NCI-H1048 (cell line): ENCODE measurements at places on chromosomes 2 and 18.
A peak's percentile ranks its signal among the peaks of the same experiment; 100 is the strongest.

- DNase-seq: no peak
These were observed 25.8 kb downstream of the NYAP2 start for GRCh38 chr2:225425284-225425683.

DNA sequence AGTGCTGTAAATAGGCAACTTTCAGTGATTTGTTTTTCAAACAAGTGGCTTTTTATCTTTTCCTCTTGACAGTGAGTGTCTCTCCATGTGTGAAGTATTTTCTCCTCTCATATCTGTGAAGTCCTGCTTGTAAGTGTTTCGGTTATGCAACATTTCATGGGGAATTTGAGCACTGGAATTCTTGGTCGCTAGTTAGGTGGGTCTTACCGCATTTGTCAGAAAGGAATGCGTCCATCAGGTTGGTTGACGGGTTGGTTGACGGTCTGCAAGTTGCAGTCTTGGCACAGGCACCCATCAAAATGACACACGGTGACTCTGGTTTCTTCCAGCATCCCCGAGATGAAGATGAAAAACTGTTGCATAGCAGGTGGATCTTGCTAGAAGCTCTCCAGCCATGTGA lies 109.8 kb downstream of the AGAP1 start:
- no peak for DNase-seq

DNA sequence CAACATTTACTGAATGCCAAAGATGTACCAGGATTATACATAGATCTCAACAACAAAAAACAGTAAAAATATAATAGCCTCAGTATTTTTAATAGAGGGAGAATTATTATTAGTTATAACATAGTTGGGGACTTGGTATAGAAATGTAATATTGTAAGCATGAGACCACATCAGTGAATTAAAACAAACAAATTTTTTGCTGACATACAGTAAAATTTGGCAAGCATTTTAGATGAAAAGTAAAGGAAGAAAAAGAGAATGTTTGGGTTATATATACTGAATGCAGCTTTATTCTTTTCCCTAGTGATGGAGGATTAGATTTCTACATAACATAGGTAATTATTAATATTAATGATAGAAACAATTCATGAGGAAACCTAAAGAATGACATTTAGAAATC lies 10.9 kb downstream of the CPS1 start:
- DNase-seq: no peak

- DNase-seq: no peak
These were observed 216.0 kb downstream of the RAD51AP2 start for GRCh38 chr2:17302281-17302680.

DNA sequence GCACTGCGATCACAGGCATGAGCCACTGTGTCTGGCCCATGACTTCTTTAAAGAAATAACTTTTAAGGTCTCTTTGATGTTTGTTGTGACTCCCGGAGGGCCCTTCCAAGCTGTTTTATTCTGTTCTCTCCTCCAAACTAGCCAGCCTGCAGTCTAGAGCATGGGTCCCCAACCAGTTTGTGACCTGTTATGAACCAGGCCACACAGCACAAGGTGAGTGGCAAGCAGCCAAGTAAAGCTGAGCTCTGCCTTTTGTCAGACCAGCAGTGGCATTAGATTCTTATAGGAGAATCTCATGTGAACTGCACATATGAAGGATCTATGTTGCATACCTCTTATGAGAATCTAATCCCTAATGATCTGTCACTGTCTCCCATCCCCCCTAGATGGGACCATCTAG lies 223.9 kb upstream of the RGPD4 start:
- DNase-seq: no peak

DNA sequence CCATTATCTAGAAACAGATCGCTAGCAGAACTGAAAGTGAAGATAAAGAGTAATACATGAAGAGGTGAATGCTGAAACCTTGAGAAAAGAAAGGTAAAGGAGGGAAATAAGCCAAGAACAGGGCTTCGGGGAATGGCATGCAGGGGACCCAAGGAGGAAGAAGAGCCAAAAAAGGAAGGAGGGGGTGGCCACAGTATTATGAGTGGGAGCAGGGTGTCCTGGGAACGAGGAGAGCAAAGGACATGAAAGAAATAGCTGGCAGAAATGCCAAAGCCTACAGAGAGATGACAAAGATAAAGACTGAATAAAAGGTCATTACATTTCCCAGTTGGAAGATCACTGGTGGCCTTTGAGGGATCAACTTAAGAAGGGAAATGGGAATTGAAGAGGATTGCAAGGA lies 82.9 kb downstream of the ACTR3 start:
- DNase-seq: no peak

- no peak for DNase-seq
These were observed 27.8 kb downstream of the CRACDL start for GRCh38 chr2:98907966-98908905.

GRCh38 chr2:164015328-164016123 lies 279.7 kb upstream of the FIGN start:
- no peak for DNase-seq

GRCh38 chr18:27616324-27616723 lies 431.2 kb upstream of the CHST9 start:
- no peak for DNase-seq

DNA sequence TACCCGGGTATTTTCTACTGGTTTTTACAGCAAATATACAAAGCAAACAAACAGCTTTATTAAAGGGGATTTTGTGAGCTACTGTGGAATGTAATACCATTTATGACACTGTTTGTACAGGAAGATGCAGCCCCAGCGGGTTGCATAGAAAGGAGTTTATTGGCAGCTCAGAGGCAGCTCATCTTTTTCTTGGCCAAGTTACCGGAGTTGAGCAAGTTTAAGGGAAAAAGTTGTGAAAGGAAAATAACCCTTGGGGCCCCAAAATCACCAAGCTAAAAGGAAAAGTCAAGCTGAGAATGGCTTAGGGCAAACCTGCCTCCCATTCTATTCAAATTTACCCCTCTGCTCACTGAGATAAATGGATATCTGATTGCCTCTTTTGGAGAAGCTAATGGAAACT lies 60.8 kb downstream of the MOB4 start:
- DNase-seq: no peak

DNA sequence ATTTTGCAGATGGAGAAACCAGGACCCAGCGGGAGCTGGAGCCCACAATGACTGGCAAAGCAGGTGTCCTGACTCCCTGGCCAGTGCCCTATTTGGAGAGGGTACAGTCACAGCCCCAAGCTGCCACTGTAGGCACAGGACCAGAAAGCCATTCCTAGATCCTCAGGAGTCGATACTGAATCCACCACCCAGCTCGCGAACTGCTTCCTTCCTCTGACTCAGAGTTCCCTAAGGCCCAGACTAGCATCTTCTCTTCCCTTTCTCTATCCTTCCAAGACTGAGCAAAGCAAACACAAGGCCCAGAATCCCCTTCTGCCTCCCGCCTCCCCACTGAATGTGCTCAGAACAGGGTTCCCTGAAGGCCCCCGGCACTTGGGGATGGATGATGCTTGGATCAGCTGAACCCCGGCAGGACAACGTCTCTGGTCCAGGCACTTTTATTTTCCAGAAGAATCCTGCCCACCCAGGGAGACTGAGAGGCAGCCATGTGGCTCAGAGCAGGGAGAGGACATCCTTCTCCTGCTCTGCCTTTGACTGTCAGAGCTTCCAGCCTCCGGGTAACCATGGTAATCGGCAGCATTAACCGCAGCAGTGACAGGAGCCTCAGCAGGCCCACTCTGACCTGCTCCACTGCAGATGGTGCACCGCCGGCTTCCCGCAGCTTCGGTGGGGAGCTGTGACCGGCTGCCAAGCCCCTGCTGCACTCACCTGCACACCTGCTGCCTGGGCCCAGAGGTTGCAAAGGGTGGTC lies 34.8 kb upstream of the KLHL29 start:
- DNase-seq: no peak

DNA sequence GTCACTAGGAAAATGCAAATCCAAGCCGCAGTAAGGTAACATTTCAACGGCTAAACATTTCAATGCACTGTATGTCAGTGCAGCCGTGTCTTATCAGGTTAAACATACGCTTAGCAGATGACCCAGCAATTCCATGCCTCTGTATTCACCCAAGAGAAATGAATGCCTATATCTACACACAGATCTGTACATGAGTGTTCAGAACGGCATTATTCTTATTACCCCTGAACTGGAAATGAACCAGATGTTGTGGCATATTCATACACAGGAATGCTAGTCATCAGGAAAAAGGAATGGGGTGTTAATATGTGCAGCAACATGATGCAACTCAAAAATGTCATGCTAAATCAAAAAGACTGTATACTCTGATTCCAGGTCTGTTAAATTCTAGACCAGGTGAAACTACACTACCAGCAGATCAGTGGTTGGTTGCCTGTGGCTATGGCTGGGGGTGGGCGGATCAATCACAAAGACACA lies 80.4 kb upstream of the RPL31 start:
- DNase-seq: no peak

GRCh38 chr2:61726456-61727209 lies 127.2 kb downstream of the FAM161A start:
- no peak for DNase-seq

DNA sequence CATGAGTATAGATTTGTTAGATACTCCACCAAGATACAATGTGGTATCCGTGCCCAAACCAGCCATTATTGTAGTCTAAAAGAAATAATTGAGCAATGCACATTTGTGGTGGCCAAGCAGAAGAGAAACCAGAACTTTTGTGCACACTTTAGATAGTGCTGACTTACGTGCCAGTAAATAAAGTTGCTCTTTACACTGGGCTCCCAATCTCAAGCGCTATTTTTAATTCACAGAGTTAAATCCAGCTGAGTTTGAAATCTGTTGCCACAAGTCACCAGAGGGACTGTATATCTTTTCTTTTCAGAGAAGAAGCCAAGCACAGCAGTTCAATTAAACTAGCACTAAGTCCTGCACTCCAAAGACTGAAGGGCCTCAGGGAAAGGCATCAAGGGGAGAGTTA lies 680.4 kb downstream of the TDRD15 start:
- DNase-seq: no peak

DNA sequence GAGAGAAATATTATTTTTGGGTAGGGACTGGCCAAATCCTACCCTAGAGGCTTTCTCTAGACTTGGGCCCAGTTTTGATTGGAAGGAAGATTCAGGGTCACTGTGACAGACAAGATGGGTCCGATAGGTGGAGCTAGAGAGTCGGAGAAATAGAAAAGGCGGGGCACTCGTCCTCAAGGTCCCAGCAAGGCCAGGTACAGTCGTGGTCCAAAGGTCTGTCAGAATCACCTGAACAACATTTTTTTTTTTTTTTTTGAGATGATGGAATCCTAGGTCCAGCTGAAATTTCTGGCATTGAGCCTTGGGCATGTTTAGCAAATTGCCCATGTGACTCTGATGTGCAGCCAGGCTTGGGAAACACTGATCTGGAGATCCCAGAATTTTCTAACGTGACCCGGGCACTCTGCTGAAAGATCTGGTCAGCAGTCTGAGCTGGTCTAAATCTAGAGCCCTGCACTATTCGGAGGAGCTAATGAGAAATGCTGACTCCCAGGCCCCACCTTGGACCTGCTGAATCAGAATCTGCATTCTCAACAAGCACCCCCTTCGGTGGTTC lies 23.0 kb upstream of the NTSR2 start:
- peak; percentile 42 for DNase-seq

- DNase-seq: no peak
These were observed 8.1 kb downstream of the VIT start for GRCh38 chr2:36704475-36705150.

GRCh38 chr2:160394153-160394552 lies 99.5 kb downstream of the RBMS1 start:
- DNase-seq: peak; percentile 29

- DNase-seq: no peak
These were observed 3.0 kb upstream of the GAREM2 start for GRCh38 chr2:26169681-26170414.

GRCh38 chr2:105969552-105969951 lies 224.5 kb downstream of the UXS1 start:
- no peak for DNase-seq

GRCh38 chr18:12721495-12722275 lies 18.8 kb downstream of the PSMG2 start:
- no peak for DNase-seq

GRCh38 chr2:206804326-206804725 lies 38.9 kb downstream of the FASTKD2 start:
- DNase-seq: no peak

GRCh38 chr2:40450066-40450795 lies 1.7 kb downstream of the SLC8A1 start:
- no peak for DNase-seq

GRCh38 chr2:120251880-120252224 lies 800 bp upstream of the RALB start:
- DNase-seq: no peak

DNA sequence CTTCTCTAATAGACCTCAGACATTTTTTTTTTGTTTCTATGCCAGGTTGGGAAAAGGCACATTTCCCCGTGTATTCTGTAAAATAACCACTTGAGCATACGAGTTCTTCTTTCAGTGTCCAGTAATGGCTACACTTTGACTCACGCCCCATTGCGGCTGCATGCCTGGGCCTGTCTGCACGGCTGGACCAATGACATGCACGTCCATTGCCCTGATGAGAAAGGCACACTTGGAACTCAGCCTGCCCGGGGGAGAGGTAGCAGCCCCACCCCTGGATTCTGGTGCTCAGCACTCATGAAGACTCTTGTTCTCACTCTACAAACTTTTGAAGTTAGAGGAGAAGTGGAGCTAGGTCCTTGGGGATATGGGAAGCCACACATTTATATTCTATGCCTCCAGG lies 5.8 kb downstream of the PCARE start:
- DNase-seq: no peak

DNA sequence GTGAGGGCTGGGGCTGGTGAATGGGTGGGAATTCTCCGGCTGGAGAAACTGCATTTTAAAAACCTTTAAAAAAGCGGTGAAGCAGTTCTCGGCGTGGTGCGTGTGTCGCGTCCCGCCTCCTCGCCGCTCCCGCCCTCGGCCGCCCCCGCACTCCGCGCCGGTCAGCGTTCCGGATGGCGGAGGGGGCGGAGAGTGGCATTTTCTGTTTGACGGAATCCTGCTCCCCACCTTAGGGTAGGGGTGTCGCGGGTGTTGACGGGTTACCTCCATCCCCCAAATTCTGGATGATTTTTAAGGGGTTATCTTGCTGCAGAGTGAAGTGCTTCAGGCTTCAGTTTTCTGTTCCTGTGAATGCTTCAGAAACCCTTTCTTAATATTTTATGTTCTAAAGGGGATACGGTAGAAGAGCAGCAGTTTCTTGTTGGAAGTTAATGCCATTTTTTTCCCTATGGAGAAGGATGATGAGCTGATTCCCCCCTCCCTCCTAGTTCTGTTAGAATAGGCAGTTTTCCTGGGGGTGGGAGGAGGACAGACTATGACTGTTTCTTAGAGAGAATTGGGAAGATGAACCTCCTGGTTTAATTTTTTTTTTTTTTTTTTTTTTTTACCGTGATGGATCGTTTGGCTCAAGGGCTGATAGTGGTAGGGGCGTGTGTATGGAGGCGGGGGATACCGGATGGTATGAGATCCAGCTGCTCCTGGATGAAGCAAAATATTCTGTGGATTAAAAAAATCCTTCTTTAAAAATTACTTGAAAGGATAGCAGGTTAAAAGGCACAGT lies 756 bp downstream of the ABI2 start:
- peak; percentile 15 for DNase-seq

DNA sequence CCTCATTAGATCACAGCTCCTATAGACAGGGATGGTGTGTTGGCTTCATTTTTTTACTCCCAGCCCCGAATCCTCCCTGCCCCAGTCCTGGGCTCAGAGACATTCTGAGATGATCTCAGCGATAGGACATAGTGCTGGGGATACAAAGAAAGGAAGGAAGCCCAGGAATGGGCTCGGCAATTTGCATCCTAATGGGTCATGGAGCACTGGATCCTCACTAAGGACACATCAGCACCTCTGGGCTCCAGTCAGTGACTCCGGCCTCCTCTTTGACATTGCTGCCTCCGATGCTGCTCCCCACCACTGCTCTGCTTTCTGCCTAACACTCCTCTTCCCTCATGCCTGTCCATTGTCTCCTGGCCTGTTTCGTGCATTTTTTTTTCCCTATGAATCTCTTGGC lies 489.1 kb downstream of the STK39 start:
- no peak for DNase-seq
